Mesothelial cell of epicardium (in vitro differentiated cells): ENCODE measurements at places on chromosomes 5 and 9.

DNA sequence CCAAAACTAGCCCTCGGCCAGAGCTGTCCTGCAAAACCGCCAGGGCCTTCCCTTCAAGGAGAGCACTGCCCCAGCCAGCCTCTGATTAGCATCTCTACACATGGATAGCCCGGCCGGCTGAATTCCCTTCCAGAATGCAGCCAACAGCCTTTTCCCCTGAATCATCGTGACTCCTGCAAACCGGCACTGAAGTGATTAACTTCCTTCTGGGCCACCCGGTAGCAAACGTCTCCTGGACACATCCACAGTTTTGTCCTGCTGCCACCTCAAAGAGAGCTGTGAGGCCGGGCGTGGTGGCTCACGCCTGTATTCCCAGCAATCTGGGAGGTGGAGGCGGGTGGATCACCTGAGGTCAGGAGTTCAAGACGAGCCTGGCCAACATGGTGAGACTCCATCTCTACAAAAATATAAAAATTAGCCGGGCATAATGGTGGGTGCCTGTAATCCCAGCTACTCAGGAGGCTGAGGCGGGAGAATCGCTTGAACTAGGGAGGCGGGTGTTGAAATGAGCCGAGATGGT lies 21.1 kb upstream of the EEIG1 start:
- DNase-seq: no peak

GRCh38 chr9:91060520-91061343 lies 259.1 kb downstream of the SYK start:
- DNase-seq: no peak

DNA sequence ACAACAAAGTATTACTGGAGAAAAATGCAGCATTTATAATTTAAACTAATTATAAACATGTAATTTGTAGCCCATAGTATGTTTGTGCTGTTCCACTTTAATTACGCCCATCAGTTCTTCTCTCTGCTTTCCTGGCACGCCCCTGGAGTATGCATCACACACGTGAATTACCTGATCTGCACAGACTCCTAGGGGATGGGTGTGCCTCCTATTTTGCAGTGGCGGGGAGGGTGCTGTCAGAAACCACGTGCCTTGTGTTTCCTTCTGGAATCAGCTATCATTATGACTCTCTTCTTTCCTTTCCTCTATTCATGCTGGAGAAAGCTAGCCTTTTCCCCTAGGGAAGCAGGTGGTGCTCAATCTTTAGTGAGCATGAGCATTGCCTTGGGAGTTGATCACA lies 43.3 kb downstream of the RPS23 start:
- DNase-seq: no peak

DNA sequence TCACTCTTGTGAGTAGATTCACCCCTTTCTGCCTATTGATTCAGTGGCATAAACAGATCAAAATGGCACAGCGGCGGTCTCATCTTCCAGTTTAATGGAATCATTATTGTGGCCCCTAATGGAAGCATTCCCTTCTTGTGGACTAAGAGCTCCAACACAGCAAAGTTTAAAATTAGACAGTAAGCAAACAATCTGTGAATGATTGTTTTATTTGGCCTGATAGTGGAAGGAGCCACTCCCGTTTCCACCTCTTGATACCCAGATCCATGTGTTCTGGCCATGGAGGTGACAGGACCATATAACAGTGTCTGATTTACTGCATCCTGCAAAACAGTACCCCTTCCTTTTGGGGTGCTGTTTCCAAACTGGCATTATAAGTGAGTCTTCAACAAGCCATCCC lies 41.2 kb upstream of the BARX1 start:
- no peak for DNase-seq

GRCh38 chr9:131277287-131277909 lies 1.1 kb upstream of the FAM78A start:
- no peak for DNase-seq

GRCh38 chr5:78109891-78110324 lies 184.6 kb downstream of the AP3B1 start:
- no peak for DNase-seq
